T-helper 1 cell treated with Interleukin-12 subunit alpha and Interleukin-12 subunit beta and Interleukin-4 antibody, amounts not matched to agents 30 ng/mL and 1 ng/mL, for 36 hours (primary cell): ENCODE measurements at places on chromosomes 2 and 18. TPM values are rescaled to one million over a fixed set of nuclear protein-coding genes. Genes with fewer than 3 reads are reported as not detected.

DLGAP1 gene
- 0.44 and 0.86 TPM in 2 replicates for total RNA-seq

SKOR2 gene
- not detected in 2 replicates for total RNA-seq

KIF5C gene
- total RNA-seq, result 18.3 and 20.5 TPM in 2 replicates

CABYR gene
- total RNA-seq, result 0.74 and 1.2 TPM in 2 replicates

LRRC30 gene
- total RNA-seq, result not detected in 2 replicates

COLEC11 gene
- total RNA-seq, result not detected in 2 replicates

DUSP2 gene
- total RNA-seq, result 71.0 and 74.7 TPM in 2 replicates

CNDP1 gene
- total RNA-seq, result 0.20 TPM in 1 of 2 replicates, not detected in the other

STAM2 gene
- 22.4 and 24.0 TPM in 2 replicates for total RNA-seq

PJVK gene
- 1.0 and 1.7 TPM in 2 replicates for total RNA-seq

ESPNL gene
- total RNA-seq, result 0.15 and 0.17 TPM in 2 replicates

GAREM2 gene
- 4.6 and 6.1 TPM in 2 replicates for total RNA-seq

CYP1B1 gene
- total RNA-seq, result 13.2 and 15.6 TPM in 2 replicates

RTP5 gene
- not detected in 2 replicates for total RNA-seq

FAHD2B gene
- total RNA-seq, result 24.4 and 24.8 TPM in 2 replicates

KLHL30 gene
- total RNA-seq, result not detected in 2 replicates

CIB4 gene
- not detected in 2 replicates for total RNA-seq

NDUFS1 gene
- total RNA-seq, result 62.6 and 64.7 TPM in 2 replicates

VAMP5 gene
- 60.8 and 68.7 TPM in 2 replicates for total RNA-seq

UGT1A3 gene
- total RNA-seq, result not detected in 2 replicates

TOGARAM2 gene
- total RNA-seq, result 4.3 and 6.4 TPM in 2 replicates

ANAPC1 gene
- 69.5 and 71.8 TPM in 2 replicates for total RNA-seq

RAPGEF4 gene
- total RNA-seq, result 0.83 and 1.0 TPM in 2 replicates

FAM237A gene
- not detected in 2 replicates for total RNA-seq

DPYSL5 gene
- 0.05 and 0.10 TPM in 2 replicates for total RNA-seq

ITGA6 gene
- 33.1 and 36.5 TPM in 2 replicates for total RNA-seq
